SHP77 treated with DMSO at 0.1 percent for 48 hours (cell line): ENCODE measurements at places on chromosomes 5 and 9.

DNA sequence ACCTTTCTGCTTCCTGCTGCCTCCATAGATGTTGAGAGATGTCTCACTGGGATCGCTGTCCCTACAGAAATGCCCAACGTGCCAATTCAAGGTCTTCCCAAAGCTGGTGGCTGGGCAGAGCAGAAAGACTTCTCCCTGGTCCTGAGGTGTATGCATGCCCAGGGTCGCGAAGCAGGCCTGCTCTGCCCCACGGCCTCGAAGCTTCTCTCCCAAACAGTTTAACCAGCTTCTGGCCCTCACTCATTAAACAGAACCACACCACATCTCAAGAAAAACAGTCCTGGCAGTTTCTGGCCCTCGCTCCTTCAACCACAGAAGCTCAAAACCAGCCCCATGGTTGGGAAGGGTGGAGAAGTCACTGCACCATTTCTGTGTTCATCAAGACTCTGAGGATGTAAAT is 14.7 kb upstream of the SMIM32 start:
- no peak for DNase-seq

DNA sequence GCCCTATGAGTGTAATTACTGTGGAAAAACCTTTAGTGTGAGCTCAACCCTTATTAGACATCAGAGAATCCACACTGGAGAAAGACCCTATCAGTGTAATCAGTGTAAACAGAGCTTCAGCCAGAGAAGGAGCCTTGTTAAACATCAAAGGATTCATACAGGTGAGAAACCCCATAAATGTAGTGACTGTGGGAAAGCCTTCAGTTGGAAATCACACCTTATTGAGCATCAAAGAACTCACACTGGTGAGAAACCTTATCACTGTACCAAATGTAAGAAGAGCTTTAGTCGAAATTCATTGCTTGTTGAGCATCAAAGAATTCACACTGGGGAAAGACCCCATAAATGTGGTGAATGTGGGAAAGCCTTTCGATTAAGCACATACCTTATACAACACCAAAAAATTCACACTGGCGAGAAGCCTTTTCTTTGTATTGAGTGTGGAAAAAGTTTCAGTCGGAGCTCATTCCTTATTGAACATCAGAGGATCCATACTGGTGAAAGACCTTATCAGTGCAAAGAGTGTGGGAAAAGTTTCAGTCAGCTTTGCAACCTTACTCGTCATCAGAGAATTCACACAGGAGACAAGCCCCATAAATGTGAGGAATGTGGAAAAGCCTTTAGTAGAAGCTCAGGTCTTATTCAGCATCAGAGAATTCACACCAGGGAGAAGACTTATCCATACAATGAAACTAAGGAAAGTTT is 9.9 kb downstream of the ZNF189 start:
- DNase-seq, result no peak

- no peak for DNase-seq
These were observed 27.6 kb downstream of the IL7R start for GRCh38 chr5:35884191-35884769.

DNA sequence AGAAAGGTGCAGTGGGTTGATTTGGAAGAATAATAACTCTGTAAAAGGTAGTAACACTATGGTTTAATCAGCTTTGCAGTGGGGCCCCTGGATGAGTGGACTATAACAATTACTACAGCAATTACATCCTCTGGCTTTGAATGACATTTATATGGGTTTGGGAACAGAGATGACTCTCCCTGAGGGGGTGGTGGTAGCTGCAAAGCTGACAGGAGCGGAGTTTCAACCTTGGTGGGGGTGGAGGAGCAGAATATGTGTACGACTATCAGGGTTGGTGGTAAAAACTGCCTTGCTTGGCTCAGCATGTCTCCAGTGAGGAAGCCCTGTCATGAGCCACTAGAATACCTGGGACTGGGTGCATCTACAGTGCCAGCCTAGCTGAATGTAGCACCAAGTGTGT is 28.3 kb upstream of the NR3C1 start:
- DNase-seq, result no peak

DNA sequence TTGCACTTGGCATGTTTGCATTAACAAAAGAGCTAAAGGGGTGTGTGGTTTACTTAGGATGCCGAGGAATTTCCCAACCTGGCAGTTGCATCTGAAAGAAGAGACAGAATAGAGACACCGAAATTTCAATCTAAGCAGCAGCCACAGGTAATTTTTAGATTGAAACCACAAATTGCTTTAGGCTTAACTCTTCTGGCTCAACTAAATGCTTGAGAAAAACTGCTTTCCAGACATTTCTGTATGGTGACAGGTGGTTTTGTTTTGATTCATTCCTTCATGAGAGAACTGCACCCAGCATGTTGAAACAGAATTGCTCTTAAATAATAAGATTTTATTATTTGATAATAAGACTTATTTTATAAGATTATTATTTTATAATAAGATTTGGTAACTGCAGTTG is 21.5 kb downstream of the SECISBP2 start:
- no peak for DNase-seq
